Right cardiac atrium (tissue), 5 donors: ENCODE measurements at places on chromosomes 12 and 14.

DNA sequence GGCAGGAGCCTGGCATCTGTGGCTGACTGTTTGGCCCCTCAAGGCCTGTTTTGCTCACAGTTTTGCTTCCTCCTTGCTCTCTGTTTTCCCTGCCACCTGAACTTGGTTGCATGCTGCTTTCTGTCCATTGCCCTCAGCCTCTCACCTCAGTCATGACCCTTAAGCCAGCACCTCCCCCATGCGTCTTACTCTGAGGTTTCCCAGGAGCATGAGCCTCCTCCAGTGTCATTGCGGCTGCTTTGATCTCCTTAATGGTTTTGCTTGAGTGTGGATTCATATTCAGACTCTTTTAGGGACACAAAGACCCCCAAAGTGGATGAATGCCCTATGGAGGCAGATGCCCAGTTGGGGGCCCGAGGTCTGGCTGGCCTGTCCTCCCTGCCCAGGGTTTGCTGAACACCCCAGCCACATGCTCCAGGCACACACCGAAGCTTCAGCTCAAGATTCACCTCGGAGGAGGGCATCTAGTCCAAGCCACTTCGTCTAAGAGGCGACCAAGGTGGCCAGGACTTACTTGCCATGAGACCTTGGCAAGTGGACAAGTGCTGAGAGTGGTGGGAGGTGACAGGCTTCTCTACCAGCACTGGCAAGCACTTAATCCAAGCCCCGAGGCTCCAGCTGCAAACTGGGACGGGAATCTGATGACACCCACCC lies 95.4 kb upstream of the DIO3 start:
- no peak for DNase-seq

DNA sequence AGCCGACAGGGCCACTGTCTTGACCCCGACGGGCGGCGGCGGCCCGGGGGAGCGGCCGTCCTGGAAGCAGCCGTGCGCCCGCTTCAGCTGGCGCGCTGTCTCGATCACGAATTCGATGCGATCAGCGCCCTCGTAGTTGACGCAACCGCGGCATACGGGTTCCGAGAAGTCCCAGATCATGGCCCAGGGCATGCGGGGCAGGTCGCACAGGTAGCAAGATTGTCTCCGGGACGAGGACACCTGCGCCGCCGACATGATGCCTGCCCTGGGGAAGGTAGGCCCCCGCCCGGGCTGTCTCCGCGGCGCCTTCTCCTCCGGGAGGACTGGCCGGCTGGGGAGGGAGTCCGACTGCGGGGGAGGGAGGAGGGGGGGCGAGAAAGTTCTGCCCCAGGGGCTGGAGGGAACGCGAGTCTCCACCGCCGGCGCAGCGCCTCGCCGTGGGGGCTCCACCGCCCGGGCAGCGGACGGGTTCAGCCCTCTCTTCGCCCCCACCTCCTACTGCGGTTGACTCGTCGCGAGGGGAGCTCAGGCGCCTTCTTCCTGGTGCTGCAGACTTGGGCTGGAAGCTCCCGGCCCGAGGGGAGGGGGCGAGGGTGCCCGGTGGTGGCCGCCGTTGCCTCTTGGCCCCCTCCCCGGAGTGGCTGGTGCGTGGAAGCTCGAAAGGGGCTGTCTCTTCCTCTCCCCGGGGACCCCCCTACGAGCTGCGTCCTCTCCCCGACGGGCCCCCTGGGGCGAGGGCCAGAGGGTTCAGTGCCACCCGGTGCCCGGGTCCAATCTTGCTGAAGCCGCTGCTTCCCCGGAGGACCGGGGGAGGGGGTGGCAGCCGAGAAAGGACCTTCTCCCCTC lies 747 bp downstream of the IRF2BPL start:
- DNase-seq: peak; percentile 74

DNA sequence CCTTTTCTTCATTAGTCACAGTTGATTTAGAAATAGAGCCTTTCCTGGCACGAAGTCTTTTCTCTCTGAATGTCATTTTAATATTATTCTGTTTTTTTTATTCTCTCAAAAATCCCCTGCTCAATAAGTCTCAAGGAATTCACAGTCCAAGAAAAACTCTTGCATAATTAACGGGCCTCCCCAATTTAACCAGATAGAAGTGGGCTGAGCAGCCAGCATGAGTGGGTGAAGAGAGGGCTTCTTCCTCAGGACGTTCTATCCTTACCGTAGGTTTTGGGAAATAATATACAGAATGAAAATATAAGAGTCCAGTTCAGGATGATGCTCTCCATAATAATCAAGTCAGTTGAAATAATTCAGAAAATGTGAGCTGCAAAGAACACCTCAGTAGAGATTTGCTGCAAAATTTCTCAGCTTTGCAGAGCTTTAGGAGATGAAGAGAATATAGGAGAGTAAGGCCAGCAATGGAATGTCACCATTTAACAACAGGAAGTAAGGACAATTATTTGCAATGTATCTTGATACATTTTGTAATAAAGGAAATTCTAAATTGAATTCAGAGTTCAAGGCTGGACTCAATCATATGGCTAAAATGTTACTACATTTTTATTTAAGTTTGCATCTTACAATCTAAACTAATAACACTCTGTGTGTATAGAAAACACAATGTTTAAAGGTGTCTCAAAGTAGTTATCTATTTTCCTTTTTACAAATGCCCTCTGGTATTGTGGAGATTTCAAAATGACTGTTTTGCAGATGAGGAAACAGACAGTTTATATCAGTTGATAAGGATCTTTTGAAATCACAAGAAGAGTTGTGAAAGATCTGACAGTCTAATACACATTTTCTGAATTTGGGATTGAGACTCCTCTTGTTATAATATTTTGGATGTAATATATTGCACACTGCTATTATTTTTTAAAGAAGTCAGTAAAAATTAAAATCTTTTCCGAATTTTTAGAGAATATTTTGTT lies 1724.1 kb upstream of the SEL1L start:
- DNase-seq: no peak

- no peak for DNase-seq
These were observed 10.1 kb downstream of the GMFB start for GRCh38 chr14:54478636-54479215.

DNA sequence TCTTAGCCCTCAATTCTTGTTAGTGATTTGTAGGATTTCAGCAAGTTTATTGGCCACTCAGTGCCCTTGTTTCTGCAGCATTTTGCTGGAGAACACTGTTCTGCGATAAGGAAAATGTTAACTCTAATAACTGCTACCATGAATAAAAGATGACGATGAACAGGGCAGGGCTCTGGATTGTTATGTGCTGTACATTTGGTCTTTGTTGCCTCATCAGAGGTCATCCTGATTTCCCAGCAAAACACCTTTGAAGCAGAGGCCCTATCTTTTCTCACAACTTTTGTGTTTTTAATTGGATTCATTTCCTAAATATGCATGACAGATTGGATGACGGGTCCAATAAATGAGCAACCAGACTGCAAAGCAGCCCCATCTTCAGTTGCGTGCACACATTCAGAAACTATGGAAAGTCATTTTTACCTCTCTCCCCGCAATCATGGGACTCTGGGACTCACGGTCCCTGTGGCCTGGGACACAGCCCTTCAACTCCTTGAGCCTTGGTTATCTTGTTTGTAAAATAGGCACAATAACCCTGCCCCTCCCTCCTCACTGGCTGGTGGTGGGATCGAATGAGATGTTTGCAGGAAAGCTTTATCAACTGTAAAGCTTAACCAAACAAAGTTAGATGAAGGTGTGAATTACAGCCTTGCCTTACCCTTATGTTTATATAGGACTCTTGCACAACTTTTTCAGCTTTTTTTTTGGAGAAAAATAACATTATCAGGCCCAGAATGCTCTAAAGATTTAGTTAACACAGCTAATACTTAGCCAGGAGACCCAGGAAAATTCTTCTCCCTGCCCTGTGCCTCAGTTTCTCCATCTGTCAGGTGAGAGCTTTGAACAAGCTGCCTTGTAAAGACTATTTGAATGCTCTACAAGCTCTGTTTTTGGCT lies 45.4 kb downstream of the RPH3A start:
- no peak for DNase-seq

DNA sequence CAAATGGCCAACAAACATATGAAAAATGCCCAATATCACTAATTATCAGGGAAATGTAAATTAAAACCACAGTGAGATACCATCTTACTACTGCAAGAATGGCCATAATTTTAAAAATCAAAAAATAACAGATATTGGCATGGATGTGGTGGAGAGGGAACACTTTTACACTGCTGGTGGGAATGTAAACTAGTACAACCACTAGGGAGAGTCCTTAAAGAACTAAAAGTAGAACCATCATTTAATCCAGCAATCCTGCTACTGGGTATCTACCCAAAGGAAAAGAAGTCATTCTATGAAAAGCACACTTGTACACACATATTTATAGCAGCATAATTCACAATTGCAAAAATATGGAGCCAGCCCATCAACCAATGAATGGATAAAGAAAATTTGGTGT lies 459.7 kb downstream of the GXYLT1 start:
- no peak for DNase-seq

- peak; percentile 61 for DNase-seq
These were observed 50.3 kb downstream of the MAP1LC3B2 start for GRCh38 chr12:116609319-116610114.

DNA sequence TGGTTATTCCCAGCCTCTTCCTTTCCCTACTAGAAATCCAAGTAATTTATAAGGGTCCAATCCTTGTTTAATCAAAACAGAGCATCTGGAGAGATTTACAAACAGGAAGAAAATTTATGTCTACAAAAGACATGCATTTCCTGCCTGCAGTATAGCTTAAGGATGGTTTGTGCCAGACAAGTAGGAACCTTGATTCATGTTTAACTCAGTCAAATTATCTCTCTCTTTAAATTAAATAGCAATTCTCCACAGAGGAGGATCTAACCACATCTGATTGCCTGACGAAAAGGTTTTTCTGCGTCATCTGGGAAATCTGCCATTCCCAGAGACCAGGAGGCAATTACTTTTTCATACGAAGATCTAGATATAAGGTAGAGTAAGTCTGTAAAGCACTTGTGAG lies 105.2 kb downstream of the ZFC3H1 start:
- no peak for DNase-seq

GRCh38 chr14:54672688-54673087 lies 105.8 kb downstream of the SAMD4A start:
- DNase-seq: no peak

- DNase-seq: no peak
These were observed 92.8 kb downstream of the LRFN5 start for GRCh38 chr14:41699486-41699885.

DNA sequence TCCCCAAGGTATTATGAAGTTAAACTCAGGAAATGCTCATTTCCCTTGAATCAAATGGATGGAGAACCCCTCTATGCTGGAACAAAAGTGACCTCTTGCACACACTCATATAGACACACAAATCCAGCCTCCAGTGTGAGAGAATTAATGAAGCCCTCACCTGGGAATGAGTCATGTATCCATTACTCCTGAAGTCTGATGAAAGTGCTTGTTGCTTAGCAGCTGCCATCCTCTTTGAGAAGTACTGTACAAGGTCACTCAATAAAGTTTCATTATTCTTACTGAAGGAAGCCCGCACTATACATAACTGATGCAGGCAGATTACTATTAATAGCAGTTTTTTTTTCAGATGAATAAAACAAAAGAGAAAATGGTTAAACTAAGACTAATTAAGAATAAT lies 102.3 kb downstream of the RERG start:
- DNase-seq: no peak

DNA sequence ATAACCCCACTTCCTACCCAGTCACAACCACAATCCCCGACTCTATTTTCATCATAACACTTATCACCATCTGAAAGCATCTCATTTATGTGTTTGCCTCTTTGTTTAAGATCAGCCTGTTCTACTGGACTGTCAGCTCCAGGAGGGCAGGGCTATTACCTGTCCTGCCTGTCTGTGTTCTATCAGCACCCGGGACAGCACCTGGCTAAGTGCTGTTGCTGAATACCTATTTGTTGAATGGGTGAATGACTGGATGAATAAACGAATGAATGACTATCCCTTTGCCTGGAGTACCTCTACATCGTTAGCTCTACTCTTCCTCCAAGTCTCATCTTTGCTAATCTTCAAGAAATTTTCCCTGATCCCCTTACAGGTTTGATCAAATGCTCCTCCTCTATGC lies 69.0 kb downstream of the WSCD2 start:
- DNase-seq: no peak

- no peak for DNase-seq
These were observed 2.4 kb downstream of the ATF7 start for GRCh38 chr12:53623548-53624385.

DNA sequence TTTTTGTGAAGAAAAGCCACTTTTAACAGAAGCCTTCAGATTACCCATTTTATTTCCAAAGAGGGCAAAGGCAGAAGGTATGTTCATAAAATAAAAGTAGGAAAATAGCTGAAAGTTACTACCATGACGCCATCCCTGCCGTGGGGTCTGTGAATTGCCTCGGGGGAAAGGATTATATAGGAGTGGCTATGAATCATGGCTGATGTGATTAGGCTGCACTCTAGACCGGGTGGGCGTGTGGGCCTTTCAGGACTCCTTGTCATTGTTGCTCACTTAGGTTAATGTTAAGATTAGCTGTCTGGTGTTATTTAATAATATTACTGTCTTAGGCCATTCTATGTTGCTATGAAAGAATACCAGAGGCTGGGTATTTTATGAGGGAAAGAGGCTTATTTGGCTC lies 195.5 kb downstream of the EGLN3 start:
- no peak for DNase-seq

DNA sequence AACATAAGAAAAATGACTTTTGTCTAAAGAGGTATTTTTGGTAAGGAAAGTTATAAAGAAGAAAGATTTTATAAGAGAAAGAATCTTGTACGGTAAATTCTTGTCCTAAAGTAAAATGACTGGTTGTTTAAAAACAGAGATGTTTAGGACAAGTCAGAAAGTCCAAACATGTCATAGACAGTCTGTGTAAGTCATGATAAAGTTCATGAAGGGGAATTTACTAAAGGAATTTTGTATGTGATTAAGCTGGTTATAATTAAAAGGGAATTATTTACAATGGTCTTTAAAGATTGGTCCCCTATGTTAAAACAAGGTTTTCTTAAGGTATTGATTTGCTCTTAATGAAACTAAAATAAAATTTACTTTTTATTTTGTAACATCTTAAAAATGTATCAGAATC lies 269.4 kb upstream of the CCDC196 start:
- DNase-seq: no peak

DNA sequence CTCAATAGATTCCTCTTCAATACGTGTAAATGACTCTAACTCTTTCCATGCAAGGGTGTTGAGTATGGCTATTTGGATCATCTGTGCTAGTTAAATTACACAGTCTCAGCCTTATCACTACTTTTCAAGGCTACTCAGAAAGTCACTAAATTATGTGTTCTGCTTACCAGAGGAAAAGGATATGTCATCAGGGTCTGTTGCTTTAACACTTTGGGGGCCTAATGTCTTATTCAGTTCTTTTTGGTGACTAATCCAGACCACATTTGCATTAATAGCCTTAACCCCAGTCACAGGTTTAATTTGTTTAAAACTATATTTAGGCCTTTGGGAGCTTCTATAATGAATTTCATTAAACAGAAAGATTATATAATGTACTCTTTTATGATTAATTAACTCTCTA lies 649.3 kb downstream of the RPS29 start:
- DNase-seq: no peak

- DNase-seq: no peak
These were observed 6.1 kb downstream of the ACSS3 start for GRCh38 chr12:81083906-81084513.

DNA sequence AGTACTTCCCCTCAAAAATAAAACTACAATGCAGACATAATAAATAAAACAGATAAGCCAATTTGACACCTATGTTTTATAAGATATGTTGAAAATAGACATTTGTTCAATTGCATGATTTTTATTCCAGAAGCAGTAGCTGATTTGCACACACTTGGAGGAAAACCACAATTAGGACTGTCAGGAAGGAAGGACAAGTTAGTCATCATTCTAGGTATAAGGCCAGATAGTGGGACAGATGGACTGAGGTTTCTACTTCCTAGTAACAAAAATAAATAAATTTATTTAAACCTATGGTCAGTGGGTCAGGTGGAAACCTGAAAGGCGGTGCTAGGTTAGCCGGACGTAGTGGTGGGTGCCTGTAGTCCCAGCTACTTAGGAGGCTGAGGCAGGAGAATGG lies 141.8 kb upstream of the RASSF8 start:
- DNase-seq: no peak
